ENCODE measurements at places on chromosomes 4 and X.
A peak's percentile ranks its signal among the peaks of the same experiment; 100 is the strongest.

DNA sequence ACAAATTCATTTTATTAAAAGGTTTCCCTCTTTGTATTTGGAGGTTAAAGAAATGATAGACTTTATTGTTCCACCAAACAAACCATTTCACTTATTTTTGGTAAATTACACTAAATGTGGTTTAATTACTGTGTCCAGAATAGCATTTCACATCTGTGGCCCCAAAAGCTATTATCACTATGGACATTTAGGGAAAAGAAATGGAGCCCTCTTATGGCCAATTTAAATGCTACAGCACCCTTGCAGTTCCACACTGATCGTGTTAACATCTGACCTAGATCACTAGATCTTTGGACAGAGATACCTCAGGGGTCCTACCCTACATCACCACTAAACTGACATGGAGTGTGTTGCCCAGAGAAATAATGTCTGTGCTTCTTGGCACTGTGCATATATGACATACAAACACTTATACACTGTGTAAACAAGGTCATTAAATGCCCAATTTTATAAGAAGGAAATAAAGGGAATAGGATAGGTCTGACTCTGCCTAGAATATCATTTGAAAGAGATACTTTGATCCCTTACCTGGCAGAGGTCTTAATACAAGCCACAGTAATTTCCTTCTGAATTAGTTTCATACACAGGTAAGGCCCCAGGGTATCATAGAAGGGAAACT, 163.9 kb downstream of the KDR start:
- peak; percentile 40 for DNase-seq

DNA sequence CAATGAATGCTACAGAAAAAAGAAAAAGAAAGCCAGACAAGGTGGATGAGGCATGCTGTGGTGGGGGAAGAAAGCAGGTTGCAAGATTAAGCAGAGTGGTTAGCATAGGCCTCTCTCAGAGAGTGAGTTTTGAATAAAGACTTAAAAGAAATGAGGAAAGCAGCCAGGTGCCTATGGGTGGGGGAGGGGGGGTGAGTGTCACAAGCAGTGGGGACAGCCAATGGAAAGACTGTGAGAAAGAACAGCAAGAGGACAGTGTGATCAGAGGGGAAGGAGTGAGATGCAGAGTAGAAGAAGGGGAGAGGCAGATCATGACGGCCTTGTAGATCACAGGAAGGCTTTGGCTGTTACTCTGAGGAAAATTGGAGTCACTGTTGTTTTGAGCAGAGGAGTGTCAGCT, 162.5 kb downstream of the SOX3 start:
- no peak for DNase-seq

DNA sequence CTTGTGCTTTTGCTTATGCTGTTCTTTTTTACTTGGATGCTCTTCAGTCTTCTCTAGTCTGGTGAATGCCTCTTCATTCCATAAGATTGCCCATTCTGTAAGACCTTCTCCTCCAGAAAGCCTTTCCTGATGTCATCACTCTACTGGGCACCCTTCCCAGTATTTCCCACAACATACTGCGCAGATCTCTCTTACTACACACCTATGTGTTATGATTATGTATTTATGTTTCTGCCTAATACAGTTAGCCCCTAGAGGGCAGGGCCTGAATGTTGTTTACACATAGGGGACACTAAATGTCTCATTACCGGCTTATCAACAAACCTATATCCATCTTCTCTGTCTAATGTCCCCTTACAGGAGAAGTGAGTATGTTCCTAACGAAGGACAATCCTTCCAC, 21.1 kb downstream of the AIFM1 start:
- no peak for DNase-seq

DNA sequence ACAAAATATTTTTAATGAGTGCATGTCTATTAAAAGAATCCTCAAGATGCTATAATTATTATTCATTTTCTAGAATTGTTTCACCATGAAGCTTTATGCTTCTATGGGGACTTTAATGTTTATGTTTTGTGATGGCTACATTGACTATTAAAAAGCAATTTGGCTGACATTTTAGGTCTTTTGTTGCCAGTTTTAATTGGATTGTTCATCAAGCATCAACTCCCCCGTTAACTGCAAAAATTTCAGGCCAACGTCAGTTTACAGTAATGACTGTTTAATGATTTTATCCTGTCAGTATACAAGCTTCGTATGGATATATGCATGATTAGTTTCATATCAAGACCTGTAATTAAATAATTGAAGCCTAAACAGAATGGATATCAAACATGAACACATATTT, 422.8 kb downstream of the SH2D1A start:
- no peak for DNase-seq

- no peak for DNase-seq
Measured at GRCh38 chr4:18935659-18936345, 914.2 kb upstream of the LCORL start.
